Gastroesophageal sphincter (tissue), 4 donors: ENCODE measurements at places on chromosomes 1 and 21.

- ATAC-seq = no peak
These were observed 45.1 kb upstream of the MPC2 start for GRCh38 chr1:167981933-167982332.

GRCh38 chr1:111576547-111576946 lies 43.0 kb upstream of the RAP1A start:
- no peak for ATAC-seq

DNA sequence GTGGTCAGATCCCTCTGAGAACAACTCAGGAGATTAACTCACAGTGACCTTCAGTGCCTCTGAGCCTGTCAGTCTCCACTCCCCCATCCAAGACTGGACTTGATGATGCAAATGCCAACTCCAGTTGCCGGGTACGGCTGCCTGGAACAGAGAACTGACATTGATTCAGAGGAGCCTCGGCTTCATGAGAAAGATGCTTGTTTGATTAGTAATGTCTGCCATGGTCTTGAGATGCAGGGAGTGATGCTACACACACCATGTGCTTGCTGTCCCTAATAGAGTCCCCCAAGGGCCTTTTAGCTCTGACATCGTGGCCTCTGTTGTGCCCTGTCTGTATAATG lies 51.8 kb upstream of the LRP8 start:
- no peak for ATAC-seq

GRCh38 chr21:30605968-30606367 lies 5.1 kb downstream of the KRTAP22-1 start:
- ATAC-seq = no peak

DNA sequence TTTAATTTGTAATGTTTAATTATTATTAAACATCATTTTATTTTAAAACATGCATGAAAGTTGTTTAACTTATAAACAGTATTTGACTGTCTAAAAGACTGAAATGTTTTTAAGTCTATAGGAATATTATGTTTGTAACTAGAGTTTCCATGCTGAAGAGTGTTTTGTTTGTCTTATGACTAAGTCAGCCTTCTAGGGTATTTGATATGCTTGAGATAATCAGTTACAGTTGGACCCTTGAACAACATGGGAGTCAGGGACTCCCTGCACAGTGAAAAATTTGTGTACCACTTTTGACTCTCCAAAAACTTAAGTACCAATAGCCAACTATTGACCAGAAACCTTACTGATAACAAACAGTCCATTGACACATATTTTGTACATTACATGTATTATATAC lies 45.5 kb upstream of the KANK4 start:
- ATAC-seq = no peak

- ATAC-seq = no peak
These were observed 1242.1 kb downstream of the PLA2G4A start for GRCh38 chr1:188070848-188071247.

DNA sequence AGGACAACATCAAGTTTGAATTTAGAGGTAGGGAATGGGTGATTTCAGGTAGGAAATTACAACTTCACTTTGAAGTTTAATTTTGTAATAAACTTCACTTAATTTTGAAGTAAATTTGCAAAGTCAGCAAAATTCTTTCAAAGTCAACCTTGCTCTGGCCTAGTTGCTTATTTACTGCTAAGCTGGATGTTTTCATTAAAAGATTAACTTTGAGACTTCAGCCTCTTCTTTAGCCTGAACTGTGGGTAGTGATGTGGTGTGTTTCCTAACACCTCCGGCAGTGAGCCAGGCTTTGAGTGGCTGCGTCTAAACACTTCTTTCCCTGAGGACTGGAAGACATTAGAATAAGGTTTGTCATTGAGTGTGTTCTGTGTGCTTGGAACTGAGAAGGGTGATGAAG lies at the start of gene HAO2:
TSS of gene HAO2 (plus strand) at position 232 of the 400 bp plus-strand sequence. CDS start 12,301 bp downstream, outside the sequence.
- ATAC-seq = no peak

DNA sequence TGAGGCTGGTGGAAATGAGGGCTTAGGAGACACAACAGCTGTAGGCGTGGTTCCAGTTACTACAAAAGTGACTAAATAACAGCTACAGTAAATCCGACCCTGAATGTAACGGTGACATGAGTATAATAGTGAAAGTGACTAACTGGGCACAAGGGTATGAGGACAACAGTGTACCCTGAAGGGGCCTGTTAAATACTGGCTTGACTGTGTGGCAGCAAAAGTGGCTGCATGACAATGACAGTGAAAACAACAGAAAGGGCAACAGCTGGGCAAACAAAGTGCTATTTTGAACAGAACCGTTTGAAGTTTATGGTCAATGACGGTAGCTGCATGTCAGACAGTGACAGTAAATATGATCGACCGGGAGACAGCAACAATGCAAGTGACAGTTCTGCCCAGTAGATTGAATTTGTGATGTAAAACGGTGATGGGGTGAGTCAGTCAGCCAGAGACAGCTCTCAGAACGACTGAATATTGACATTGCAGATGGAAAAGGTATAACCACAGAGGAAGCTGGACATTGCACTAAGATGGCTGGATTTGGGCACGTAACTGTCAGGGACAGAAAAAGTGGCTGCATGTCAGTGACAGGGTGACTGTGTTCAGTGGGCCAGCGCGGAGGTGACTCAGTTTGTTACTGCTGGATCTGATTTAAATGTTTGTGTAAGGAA lies 1.2 kb upstream of the ZBTB40 start:
- no peak for ATAC-seq

DNA sequence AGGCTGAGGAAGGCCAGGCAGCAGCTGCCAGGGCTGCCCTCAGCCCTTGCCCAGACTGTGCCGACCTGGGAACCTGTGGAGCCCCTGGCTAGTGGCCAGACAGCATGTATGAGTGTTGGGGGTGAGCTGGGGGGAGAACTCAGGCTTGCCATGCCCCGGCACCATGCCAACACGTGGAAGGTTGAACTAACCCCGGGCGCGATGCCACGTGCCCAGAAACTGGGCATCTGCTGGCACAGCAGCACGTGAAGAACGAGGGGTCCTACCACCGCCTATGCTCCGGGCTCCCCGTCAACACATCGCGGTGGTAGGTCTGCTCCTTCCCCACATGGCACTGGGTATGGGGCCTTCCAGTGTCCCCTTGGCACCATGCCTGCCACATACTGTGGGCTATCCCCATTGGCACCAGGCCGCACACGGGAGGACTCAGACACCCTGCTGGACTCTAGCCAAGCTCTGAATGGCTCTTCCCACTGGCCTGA lies 68.7 kb downstream of the CASZ1 start:
- ATAC-seq = no peak
